Naive thymus-derived CD8-positive, alpha-beta T cell (primary cell): ENCODE measurements at places on chromosomes 12 and 14.

DNA sequence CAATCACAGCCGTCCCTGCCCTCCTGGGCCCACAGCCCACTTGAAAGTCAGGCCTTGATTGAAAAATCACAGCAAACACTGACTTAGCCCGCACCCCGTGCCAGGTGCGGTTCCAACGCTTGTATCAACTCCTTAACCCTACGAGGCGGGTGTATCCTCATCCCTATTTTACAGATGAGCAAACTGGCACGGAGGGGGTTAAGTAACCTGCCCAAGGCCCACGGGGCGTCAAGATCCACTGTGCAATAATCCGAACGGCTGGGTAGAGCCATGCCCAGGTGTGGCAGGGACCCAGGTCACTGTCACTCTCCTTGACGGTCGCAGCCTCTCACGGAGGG, 583 bp downstream of the DNAH10 start:
- no peak for DNase-seq

DNA sequence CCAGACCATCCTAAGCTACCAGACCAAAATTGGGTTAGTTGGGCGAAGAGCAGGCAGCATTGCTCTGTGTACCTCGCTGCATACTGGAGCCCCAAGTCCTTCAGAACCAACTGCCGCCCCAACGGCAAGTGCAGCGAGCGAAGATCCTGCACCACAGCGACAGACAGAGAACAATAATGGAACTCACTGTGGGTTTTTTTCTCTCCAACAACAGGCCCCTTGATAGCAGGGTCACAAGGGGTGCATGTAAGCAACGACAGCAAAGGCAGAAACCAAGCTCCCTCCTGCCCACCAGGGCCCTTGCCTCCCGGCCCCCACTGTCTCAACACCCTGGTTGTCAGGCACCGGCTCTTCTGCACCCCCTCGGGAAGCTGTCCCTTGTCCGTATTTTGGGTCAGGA, 39.0 kb downstream of the RNF34 start:
- DNase-seq = no peak

DNA sequence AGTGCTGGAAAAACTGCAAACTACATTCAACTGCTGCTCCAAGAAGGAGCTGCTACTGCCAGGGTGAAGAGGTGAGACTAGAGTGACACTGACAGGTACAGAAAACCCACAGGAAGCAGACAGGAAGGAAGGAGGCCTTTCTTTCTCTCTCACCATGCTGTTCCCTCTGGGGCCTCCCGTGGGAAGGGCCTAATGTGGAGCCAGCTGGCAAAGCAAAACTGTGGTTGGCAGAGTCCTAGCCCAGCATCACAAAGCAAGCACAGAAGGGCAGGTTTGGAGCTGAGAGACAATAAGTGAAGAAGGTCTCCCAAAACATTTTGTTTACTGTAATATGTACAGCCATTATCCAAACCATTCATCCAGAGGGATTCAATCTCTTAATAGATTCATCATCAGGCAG, 122.5 kb upstream of the MAX start:
- no peak for DNase-seq

DNA sequence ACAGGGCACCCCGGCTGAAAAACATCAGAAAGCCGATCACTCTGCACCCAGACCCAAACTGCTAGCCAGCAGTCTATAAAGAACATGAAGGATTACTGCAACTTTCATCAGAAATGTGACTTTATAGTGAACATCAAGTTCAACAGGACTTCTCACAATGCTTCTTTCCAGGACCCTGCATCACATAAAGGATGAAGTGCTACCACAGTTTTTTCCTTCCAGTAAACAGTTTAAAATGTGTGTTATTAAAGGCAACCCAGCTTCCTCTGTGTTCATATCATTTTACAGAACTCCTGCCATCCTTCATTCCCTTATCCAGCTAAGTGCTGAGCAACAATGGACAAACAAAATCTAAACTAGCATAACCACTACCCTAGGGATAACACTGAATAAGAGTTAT, 280.3 kb upstream of the DIO2 start:
- DNase-seq = no peak

DNA sequence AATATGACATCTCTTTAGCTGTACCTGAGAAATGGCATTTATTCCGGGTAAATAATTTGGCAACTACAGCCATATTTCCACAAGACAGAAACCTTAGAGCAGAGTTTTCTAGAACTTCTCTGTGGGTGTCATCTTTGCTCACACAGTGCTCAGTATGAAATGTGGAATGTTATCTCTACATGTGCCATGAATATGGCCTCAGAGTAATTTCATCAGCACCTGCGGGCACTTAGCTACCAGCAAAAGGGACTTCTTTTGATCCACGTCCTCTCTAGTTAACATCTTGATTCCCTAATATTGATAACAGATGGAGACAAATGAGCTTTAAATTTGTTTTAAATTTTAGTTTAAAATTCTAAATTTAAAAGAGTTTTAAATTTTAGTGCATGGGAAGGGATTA, 2.9 kb upstream of the ATG14 start:
- DNase-seq = no peak

- DNase-seq = no peak
Measured at GRCh38 chr12:29771786-29772185, 12.0 kb downstream of the TMTC1 start.

GRCh38 chr12:102735104-102735503, 181.9 kb downstream of the PAH start:
- DNase-seq = no peak
